ENCODE measurements at places on chromosomes 5 and 9.

DNA sequence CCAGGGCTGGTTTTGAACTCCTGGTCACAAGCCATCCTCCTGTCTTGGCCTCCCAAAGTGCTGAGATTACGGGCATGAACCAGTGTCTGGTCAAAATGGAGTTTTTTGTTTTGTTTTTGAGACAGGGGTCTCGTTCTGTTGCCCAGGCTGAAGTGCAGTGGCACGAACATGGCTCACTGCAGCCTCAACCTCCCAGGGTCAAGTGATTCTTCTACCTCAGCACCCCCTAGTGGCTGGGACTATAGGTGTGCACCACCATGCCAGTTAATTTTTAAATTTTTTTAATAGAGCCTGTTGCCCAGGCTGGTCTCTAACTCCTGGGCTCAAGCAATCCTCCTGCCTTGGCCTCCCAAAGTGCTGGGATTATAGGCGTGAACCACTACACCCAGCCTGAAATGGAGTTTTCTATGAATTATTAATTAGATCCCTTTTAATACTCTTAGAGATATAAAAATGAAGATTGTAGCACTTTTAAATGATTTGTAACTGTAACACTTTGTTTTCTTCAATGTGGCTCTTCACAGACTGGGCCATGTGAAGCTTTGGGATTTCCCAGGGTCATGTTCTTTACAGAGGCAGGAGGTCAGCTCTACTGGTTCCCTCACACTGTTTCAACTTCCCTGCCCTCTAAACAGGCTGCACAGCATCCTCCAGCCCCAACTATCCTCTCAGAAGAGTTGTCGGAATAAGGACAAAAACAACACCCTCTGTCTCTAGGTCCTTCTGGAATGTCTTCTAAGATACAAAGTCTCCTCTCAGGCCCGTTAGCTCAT, 32.7 kb upstream of the SPARC start:
- DNase-seq = no peak

DNA sequence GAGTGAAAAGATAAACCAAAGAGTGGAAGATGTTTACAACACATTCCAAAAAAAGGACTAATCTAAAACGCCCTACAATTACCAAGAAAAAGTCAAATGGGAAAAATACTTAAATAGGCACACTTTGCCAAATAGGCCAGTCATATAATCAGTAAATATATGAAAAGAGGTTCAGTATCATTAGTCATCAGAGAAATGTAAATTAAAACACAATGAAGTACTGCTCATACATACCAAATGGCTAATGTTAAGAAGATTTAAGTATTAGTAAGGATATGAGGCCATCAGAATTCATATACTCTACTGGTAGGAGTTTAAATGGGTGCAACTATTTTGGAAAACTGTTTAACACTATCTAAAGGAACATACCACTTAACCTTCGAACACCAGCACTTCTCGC, 47.6 kb downstream of the ZDHHC21 start:
- DNase-seq = no peak

DNA sequence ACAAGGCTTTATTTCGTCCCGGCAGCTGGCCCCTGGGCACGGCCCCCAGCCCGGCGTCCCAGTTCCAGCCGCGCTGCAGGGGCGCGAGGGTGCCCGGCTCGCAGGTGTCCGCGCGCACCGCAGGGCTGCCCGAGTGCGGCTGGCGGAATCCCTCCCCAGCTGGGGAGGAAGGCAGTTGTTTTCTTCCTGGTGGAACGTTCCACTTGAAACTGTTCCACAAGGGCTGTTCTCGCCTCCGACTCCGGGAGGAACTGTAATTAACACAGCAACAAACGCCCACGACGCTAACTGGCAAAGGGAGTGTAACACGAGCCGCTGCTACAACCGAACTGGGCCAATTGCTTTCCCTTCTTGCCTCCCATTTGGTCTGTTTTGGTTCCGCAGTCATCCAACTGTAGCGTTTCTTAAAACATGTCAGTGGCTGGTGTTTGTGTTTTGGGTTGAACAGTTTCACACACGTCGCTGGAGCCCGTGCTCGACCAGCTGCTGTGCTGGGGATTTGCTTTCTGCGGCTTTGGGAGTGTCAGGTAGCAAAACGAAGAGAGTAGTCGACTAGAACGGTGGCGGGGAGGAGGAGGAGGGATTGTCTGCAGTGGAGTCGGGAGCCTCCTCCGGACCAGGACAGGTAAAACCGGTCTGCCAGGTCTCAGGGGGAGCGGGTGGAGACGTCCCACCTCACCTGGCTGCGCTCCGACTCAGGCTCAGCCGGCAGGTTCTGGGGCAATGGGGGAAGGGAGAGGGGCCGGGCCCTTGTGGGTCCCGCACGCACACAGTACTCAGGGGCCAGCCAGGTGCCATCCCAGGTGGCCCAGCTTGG, 131.6 kb upstream of the NIPBL start:
- DNase-seq = peak; percentile 66

DNA sequence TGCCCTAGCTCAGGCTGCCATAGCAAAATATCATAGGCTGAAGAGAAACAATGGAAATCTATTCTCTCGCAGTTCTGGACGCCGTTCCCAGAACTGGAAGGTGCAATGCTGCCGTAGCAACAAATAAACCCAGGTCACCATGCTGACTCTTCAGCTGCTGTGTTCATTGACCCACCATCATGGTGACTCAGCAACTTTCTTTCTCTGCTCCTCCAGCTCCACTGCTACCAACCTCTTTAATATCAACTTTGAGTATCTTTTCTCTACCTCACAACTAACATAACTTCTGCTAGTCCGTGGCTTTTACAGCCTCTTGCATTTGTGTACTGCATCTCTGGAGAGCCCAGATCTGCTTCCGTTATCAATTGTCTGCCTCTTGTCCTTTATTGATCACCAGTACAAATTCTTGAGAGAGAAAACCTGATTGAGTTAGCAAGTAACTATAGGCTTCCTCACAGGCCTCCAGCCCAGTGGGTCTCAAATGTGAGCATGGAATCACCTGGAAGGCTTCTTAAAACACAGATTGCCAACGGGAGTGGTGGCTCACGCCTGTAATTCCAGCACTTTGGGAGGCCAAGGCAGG, 47.3 kb upstream of the SLC30A5 start:
- DNase-seq = no peak

GRCh38 chr5:95042037-95042436, 242.9 kb downstream of the MCTP1 start:
- no peak for DNase-seq

GRCh38 chr5:145854651-145855258, 18.1 kb downstream of the GRXCR2 start:
- DNase-seq = no peak

DNA sequence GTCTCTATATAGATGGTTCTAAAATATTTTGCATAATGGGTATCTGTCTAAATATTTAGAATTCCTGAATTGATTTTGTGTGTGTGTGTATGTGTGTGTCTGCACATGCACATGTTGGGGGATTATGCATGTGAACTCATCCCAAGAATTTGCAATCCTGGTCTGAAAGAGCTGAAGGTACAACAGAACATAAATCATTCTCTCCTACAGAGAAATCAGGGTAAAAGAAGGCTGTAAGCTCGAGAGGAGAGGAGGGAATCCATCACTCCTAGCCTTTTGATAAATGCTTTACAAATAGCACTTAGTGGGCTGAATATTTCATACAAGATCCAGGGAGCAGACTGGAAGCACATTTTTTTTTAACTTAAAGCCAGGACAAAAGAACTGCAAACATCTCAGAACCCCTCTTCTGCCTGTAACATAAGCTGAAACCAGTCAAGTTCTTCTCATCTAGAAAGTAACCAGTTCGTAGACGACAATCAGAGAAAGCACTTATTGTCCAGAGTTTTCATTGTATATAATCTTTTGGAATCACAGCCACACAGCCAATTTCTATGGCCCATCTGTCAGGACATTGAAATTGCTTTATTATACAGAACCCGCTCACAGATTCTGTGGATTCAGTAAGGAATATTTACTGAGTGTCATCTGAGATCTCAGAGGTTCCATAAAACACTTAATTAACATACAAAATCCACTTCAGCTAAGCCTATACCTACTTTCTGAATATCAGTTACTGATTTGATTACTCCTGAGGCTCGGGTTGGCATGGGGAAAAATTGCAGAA, 541.4 kb upstream of the ZNF462 start:
- no peak for DNase-seq

- no peak for DNase-seq
These were observed 71.0 kb downstream of the NREP start for GRCh38 chr5:111685969-111686368.

DNA sequence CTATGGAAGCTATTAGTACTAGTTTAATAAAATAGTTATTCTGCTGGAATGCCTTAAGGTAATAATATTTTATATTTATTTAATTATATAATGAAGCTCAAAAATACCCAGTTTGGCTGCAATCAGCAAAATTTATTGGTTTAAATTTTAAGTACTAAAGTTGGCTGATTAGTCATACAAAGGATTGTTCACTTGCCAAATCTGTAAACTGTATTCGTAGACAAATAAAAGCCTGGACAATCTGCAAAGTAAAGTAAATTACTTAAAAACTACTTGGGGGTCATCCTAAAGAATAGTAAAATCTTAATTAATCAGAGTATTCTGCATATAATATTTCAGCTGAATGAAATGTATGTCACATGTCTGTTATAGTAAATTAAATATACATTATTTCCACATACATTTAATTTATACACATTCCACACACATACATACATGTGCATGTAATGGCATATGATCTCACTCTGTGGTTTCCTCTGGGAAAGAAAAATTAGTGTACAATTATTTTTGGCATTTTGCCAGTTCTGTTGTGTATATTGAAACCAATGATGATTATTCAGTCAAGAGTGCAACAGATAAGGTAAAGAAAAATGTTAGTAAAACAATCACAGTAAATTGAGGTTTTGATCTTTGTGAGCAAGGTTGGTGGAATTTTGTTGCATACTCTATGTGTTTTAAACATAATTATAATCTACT, 455.9 kb downstream of the CDH9 start:
- DNase-seq = no peak

DNA sequence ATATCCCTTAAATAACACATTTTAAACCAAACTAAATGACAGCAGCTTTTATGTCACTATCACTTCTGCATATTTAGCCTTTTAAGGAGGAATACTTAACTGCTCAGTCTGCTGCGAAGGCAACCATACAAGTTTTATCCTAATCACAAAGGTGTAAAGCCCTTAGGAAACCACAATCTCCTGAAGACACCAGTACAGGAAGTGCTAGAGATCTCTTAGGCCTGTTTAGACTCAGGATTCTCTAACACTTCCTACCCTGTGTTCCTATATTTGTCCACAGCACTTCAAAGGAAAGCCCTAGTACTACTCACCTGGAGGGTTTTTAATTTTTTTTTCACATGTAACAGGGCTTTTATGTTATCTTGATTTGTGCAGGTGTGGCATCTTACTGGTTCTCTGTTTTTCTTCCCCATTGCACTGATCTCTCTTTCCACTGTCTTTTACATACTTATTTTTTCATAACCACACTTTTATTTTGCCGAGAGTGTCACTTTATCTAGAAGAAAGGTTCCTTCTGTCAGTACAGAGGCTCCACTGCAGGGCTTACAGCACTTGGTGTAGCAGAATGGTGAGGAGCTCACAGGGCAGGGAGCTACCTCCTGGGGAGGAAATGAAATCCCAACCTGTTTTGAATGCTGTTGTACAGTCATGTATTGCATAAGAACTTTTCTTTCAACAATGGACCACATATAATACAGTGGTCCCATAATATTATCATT, 1060.6 kb upstream of the ACO1 start:
- no peak for DNase-seq

DNA sequence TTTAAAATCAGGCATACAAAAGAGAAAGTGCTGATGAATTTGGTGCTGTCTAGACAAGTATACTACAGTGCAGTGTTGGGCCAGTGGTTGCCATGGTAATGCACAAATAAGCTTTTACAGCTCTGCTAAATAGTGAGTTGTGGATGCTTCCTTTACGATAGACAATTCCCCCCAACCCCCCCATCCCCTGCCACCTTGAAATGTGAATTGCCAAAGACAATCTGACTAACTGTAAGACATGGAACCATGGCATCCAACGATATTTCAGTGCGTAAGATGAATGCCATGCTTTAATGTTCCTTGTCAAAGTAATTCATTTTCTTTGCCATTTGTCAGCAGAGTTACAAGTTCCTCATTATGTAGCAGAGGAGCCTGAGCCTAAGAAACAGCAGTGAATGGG, 91.5 kb upstream of the NREP start:
- no peak for DNase-seq
